Vagina (tissue), 2 donors: ENCODE measurements at places on chromosomes 3 and 15.

- DNase-seq: no peak
Measured at GRCh38 chr3:13546667-13547171, 2.2 kb upstream of the FBLN2 start.

DNA sequence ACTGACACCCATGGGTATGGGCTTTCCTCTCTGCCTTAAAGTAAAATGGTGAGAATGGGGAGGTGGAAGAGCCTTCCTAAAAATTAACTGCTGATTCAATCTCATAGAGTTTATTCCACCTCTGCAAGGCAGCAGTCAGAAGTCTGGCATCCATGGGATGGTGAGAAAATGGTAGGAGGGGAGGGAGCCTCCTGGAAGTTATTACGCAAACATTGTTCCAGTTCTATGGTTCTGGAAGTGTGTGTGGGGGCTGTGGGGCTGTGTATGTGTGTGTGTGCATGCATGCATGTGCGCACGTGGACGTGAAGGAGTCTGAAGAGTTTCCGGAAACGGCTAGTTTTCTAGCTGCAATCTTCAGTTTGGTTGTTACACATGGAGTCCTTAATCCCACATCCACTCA is 177.6 kb downstream of the KCNAB1 start:
- no peak for DNase-seq

GRCh38 chr3:179133575-179133974 is 14.6 kb upstream of the PIK3CA start:
- no peak for DNase-seq

DNA sequence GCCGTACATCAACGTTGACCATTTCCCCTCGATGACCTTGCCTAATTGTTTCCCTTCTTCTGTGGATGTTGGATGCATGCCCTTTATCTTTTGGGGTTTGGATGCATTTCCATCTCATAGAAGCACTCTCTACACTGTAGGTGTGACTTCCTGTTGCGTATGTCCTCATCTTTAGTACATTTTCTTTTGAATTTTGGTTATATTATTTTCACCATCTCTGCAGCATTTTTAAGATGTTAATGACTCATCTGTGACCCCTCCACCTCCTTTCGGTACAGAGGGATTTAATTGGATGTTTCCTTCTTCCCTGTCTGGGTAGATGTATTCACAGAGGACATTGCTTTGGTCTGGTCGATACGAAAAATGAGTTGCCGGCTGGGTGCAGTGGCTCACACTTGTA is 172.1 kb downstream of the APBA2 start:
- DNase-seq: no peak

DNA sequence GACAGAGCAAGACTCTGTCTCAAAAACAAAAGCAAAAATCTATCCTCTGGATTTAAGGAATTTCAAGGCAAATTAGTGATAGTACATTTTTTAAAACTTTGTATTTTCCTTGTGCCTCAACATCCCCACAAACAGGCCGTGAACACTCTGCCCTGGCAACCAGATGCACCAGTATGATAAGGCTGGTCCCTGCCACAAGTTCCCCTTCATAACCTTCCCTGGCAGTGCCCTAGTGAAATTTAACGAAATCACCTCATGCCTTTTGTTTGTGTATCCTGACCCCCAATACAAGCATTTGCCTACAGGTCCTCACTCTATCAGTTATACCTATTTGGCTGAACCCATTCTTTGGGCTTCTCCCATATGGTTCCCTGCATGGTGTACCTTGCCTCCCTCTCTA is 107.4 kb upstream of the FLNB start:
- no peak for DNase-seq

- DNase-seq: no peak
Measured at GRCh38 chr3:111809186-111809585, 49.9 kb upstream of the PHLDB2 start.

DNA sequence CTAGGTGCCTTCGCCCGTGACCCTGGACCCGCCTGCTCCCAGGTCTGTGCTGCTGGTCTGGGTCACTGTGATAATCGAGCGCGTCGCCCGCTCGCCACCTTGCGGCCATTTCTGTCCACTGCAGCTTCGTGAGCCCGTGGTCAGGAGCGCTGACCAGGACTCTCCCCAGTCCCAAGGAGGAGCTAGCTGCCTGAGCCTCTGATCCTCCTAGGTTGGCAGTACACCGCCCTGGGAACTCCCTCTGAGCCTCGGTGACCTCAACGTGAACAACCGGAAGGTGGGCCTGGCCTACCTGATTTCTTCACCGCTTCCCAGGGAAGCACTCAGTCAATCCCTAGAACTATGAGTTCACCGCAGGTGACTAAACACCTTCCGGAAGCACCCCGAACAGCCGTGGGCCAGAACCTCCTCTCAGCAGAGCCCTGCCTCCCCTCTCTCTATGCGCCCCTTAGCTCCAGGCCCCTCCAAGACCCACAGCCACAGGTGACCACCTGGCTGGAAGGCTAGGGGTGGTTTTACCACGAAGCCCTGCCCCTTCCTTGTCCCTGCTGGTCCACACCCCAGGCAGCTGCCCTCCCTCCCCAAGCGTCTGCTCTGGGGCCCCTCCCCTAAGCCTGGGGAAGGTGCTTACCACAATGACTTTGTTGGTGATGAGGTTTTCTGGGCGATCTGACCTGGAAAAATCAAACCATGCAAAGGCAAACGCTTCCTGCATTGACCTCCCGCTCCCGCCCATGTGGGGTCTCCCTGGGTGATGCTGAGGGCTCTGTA is 9.7 kb downstream of the PLA2G4D start:
- no peak for DNase-seq

GRCh38 chr3:67630666-67631362 is 23.6 kb downstream of the SUCLG2 start:
- no peak for DNase-seq

- DNase-seq: no peak
Measured at GRCh38 chr3:20141316-20141715, 44.7 kb downstream of the SGO1 start.

GRCh38 chr3:185712337-185712736 is 112.5 kb downstream of the IGF2BP2 start:
- DNase-seq: no peak

DNA sequence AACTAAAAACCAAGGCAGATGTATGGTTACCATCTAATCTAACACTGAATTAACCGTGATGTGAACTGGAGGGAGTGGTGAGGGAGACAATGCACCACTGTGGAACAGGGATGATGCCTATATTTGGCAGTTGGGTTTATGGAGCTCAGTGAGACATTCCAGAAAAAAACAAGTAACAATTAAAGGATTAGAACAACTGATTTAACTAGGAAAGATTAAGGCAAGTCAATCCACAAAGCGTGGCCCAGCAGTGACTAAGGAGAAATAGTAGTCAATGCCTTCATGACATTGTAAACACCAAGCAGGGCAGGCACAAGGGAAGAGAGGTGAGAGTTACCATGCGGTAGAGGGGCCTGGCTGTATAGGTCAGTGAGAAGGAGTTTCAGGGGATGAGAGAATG is 38.1 kb downstream of the CHAC1 start:
- DNase-seq: no peak
